PC-9 (cell line): ENCODE measurements at places on chromosomes 6 and 20.
A peak's percentile ranks its signal among the peaks of the same experiment; 100 is the strongest.

- no peak for DNase-seq
Observed at GRCh38 chr6:118725944-118726343, 74.6 kb upstream of the CEP85L start.

DNA sequence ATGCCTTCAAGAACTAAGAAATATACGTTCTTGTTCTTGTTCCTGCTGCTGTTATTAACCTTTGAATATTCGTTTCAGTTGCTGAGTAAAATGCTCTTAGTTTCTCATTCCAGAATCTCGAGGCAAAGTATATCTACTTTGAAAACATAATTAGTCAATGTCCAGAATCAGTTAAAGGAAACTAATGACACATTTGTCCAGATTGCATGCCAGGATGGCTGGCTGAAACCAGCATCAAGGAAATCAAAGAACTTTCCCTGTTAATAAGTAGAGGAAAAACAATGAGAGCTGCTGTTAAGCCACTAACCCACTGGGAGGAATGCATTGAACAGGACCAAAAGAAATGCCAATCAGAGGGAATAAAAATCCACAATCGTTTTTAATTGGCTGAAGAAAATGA lies 196.9 kb downstream of the ALDH8A1 start:
- no peak for DNase-seq

DNA sequence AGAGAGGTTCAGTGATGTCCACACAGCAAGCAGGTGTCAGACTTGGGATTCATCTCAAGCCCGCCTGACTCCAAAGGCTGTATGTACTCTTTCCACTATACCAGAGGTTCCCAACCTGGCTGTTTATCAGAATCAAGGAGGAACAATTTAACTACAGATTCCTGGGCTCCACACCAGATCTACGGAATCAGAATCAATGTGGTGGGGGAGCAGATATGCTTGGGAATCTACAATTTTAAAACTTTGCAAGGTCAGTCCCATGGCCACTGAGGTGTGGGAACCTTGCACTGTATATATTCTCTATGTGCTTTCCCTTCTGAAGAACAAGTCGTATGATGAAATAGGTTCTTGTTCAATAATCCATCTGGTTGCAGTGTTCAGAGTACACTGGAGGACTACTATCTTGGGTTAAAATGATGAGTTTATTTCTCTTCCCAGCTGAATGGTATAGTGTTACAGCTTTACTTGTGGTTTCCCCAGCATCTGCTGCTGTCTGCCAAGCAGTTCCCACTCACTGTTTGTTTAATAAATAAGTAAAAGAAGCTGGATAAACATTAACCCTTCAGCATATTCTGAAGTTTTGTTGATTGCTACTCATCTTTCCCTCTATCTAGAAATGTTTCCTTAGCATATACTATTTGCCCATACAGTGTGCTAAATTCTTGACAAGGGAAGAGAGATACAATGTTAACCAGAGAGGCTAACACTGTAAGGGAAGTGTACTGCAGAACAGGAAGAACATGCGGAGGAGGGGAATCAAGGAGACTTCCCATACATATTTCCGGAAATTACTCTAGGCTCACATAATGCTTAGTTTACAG lies 9.9 kb downstream of the TTI1 start:
- no peak for DNase-seq

DNA sequence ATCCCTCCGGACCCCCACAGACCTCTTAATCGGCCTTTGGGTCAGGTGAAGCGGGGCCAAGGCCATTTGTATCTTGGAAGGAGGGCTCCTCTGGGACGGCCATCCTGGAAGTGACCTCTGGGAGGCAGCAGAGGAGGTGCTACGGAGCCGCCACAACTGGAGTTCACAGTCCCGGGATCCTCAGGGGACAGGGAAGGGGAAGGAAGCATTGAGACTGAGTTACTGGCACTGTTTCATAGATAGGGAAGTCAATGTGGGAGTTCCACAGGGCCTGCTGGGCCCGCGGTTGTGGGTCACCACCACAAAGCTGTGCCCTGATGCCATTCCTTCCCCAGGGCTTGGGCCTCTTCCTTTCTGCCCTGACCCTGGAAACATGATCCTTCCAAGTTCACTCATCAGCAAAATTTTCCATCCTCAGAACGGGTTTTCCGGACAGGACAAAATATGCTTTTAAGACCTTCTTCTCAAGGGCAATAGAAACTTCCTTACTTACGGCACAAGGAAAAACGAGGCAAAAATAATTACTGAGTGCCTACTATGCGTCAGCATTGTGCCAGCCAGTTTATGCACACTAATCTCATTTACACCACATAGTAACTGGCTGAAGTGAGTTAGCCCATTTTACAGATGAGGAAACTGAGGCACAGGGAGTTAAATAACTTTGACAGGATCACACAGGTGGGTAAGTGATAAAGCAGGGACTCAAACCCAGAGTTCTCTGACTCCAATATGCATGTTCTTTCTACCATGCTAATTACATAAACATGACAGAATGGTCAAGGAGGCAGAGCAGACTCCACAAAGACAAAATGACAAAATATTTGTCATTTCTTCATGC lies 143.8 kb downstream of the UNC5CL start:
- no peak for DNase-seq

DNA sequence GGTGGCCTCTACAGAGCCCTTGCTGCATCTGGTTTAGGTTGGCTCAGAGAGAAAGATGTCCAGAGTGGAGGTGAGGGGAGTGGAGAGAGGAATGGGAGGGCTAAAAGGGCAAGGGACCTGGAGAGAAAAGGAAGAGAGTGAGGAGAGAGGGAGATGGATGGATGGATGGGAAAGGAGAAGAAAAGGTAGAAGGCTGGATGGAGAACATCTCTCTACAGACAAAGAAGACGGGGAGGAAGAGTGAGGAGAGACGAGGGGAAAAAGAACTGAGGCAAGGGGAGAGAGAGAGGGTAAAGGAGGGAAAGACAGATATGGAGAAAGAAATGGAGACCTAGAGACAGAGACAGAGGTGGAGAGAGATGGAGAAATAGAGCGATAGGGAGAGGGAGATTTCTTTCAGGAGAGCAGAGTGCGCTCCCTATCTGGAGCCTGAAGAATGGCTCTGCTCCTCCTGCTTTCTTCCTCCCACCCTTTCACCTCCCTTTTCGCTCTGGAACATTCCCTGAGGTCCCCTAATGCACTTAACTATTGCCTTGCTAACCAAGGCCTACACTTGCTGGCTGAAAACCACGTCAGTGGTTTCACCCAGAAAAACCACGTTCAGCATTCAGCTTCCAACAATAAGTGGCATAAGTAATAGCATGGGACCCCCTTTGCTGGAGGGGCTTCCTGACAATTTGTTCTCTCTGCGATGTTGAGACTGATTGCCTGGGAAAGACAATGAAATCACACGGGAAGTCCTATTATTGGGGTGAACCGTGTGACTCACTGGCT lies 286.3 kb downstream of the CDH26 start:
- no peak for DNase-seq

- no peak for DNase-seq
Observed at GRCh38 chr6:91438570-91438969, 851.7 kb upstream of the MAP3K7 start.

DNA sequence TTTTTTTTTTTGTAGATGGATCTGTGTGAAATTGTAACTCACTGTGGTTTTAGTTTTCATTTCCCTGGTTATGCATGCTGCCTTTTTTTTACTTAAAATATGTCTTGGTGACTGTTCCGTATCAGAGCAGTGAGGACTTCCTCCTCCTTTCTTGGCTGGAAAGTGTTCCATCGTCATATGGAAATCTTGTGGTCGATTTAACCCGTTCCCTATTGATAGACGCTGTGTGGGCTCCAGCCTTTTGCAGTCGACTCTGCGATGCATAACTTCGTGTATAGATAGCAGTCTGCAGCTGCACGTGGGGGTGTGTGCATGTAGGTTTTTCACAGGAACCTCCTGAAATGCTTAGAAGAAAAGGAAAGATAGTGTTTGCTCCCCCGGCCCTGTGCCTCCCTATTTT lies 28.1 kb upstream of the PNPLA1 start:
- no peak for DNase-seq

DNA sequence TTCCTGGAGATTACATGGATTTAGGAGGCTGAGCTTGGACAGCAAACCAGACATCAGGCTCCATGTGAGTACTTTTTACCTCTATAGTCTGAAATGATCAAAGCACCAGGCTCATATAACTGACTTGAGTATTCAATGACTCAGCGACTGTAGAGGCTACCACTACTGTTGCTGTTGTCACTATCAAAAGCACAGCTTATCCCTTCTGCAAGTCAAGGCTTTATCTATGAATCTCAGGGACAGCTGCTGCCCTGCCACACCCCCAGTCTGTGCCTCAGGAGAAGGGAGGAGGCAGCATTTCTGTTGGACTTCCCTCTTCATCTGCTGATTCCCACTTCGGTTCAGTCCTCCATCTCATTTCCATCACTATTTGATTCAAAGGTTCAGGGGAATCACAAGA lies 80.5 kb upstream of the CNR1 start:
- no peak for DNase-seq

GRCh38 chr6:35392773-35393672 lies 50.7 kb downstream of the PPARD start:
- no peak for DNase-seq

- DNase-seq, result no peak
Observed at GRCh38 chr20:25745738-25746137, 49.1 kb upstream of the ZNF337 start.

- DNase-seq, result no peak
Observed at GRCh38 chr6:43325876-43326275, 17.2 kb upstream of the CRIP3 start.

DNA sequence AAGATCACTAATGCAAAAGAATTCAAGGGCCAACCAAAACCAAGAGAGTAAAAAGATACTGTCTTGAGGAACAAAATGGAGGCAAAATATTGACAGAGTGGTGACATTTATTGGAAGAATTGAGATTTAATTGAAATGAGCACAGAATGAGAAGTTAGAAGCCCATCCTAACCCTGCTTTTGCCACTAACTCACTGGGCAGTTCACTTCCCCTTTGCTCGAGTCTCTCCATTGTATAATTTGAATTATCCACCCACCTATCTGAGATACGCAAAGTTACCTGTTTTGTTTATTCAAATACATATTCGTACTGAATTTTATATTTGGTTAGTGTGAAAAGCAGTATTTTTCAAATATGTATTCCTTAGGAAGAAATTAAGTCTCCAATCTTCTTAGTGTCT lies 204.5 kb upstream of the PRDM1 start:
- no peak for DNase-seq

- DNase-seq, result no peak
Observed at GRCh38 chr6:43061861-43062260, 2.4 kb downstream of the KLC4 start.

DNA sequence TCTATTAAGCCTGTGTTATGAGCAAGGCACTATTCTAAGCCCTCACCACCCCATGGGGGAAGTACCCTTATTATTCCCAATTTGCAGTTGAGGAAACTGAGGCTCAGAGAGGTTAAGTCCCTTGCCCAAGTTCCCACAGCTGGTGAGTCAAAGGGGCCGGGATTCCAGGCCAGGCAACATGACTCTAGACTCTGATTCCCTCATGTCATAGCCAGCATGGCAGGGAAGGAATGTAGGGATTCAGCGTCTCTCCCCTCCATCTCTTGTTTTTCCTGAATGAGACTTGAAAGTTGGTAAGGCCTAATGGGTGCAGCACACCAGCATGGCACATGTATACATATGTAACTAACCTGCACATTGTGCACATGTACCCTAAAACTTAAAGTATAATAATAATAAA lies 6.7 kb downstream of the C6orf132 start:
- no peak for DNase-seq

DNA sequence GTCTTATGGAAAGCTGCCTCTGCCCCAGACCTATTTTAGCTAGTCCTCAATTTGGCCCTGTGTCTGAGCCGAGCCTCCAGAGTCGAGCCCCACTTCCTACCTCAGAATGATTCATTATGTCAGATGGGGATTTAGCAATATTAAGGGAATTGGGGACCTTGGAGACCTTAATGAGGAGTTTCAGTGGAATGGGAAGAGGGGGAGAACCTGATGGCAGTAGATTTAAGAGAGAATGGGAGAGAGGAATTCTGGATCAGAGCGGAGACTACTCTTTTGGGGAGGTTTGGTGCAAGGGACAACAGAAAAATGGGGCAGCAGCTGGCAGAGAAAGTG lies 63.5 kb downstream of the EFHC1 start:
- DNase-seq, result no peak

GRCh38 chr20:1083431-1084080 lies 34.8 kb upstream of the PSMF1 start:
- DNase-seq, result no peak

- peak; percentile 17 for DNase-seq
Observed at GRCh38 chr20:692044-692443, 16.4 kb upstream of the SCRT2 start.

DNA sequence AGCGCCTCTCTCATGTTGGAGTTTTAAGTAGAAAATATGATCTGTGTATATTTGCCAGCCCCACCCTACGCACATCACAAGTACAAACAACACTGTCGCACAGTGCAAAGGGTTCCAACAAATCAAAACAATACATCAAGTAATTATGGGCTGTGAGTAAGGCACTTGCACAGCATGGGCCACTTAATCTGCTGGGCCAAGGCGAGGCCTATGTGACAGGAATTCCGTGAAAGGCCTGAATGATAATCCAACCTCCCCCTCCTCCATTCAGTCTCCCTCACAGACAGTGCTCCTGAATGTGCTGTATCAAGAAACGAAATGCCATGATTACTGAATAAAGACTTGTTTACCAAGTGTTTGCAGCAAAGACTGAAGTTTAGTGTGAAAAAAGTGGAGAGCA lies 130.1 kb upstream of the SLC2A12 start:
- DNase-seq, result no peak

DNA sequence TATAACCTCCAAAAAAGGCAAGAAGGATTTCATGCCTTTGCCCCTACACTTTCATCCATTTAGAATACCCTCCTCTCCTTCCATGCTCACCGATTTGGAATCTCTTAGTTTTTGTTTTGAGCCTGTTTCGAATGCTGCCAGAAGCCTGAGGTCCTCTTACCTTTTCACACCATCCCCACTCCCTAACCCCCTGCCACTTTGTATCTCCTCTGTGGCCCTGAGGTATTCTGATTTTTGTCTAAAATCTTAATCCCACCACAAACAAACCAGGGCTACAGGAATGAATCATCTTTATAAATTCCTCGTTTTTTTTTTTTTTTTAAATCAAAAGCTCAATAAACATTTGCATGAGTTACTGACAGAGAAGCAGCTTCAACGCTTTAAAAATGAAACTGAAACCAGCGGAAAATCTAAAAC lies 1.6 kb upstream of the RPS12 start:
- no peak for DNase-seq

GRCh38 chr6:7730784-7731227 lies 4.9 kb downstream of the BMP6 start:
- peak; percentile 90 for DNase-seq

- DNase-seq, result no peak
Observed at GRCh38 chr6:85058806-85059205, 294.4 kb upstream of the TBX18 start.

GRCh38 chr20:47775039-47775438 lies 10.2 kb downstream of the SULF2 start:
- DNase-seq, result no peak

DNA sequence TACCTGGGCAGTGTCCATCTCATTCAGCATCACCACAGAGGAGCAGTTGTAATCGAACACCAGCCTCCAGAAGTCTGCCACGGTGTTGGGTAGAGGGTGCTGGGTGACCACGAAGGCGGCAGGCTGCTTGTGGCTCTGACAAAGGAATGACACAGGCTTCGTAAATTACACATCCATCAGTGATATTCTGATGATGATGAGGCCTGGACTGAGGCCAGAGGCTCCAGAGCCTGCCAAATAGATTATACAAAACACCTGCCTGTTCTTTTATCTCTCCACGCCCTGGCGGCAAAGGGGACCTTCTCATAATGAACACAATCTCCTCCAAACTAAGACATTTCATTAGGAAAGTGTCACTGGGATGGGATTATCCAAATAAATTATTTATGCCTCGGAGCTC lies 480.2 kb upstream of the CHD6 start:
- no peak for DNase-seq

GRCh38 chr6:106145741-106146227 lies 59.6 kb downstream of the PRDM1 start:
- DNase-seq, result no peak
